ENCODE measurements at places on chromosomes 5 and 9. TPM values are rescaled to one million over a fixed set of nuclear protein-coding genes. Genes with fewer than 3 reads are reported as not detected.

- no peak for ATAC-seq
Measured at GRCh38 chr9:2335260-2335659, 286.3 kb upstream of the VLDLR start.

GRCh38 chr9:76018235-76018634 lies 127.8 kb downstream of the PCSK5 start:
- no peak for ATAC-seq

DNA sequence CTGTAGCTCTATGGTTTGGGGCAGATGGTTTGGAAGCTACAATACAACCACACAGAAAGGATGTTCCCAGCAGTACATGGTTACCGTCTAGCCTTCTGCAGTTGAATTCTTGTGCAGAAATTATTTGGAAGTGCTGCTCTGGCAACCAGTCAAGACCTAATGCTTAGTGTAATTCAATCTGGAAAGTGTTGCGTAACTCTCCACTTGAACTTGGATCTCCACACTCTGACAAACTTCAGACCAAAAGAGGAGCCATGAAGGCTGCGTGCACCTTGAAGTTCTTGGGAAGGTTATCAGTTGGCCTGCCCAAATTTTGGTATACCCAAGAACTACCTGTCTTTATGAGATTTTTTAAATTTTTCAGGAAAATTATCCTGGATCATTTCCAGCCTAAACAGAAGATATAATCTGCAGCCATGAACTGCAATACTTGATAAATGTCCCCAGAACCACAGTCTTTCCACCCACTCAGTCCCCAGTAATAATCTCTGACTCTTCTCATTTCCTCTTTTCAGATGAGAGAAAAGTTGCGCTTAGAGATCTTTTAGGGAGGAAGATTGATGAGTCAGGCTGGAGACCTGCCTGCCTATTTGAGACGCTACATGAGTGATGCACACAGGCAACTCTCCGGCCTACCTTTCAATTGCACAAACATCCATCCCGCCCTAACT lies 159.9 kb downstream of the FANCC start:
- ATAC-seq = peak; percentile 95

DNA sequence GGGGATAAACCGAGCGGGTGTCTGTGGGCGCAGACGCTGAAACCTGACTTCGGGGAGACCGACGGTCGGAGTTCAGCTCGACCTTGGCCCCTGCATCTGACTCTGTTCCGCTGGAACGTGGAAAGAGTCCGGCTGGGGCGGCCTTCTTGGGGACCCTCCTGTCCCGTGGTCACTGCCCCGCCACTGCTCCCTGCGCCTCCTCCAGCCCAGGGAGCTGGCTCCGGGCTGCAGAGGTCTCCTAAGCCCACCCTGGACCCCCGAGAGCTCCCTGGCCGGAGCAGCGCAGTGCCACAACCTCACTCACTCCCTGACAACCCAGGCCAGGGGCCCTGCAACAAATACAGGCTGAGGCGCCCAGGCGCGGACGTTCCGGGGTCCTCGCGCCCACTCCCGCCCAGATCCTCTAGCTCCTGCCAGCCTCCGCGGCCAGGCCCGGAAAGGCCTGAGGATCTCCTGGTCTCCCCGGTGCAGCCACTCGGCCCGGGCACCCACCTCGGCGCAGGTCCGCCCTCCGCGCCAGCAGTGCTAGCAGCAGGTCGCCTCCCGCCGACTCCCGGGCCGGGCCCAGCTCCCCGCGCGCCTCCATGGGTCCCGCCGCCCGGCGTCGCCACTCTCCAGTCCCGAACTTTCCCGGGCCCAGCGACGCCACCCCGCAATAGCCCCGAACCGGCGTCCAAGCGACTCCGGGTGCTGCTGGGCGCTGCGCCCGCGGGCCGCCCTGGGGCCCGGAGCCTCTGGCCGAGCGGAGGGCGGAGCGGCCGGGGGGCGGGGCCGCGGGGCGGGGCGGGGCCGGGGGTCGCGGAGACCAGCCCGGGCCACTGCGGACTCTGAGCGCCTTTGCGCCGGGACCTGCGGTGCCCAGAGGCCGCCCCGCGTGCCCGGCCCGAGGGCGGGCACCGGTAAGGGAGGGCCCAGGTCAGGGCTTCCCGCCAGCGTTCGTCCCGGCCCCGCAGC lies 2.2 kb downstream of the LHX3 start:
- no peak for ATAC-seq

DNA sequence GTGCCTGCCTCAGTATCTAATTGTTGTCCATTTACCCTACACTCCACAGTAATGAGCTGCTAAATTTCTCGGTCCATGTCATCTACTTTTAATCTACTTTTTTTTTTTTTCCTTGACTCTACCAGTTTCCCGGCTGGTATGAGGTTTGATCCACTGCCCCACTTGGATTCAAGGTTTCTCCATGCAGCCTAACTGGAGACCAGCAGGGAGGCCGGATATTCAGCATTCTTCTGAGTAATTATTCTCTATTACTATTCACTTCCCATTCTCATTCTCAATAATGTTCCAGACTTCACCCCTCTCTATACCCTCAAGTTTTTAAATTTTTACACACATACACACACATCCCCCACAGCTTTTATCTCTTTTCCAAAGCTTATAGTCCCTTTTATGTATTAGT lies 51.0 kb upstream of the SUSD1 start:
- no peak for ATAC-seq

- ATAC-seq = peak; percentile 14
Measured at GRCh38 chr9:14246951-14247350, 67.0 kb downstream of the NFIB start.

DNA sequence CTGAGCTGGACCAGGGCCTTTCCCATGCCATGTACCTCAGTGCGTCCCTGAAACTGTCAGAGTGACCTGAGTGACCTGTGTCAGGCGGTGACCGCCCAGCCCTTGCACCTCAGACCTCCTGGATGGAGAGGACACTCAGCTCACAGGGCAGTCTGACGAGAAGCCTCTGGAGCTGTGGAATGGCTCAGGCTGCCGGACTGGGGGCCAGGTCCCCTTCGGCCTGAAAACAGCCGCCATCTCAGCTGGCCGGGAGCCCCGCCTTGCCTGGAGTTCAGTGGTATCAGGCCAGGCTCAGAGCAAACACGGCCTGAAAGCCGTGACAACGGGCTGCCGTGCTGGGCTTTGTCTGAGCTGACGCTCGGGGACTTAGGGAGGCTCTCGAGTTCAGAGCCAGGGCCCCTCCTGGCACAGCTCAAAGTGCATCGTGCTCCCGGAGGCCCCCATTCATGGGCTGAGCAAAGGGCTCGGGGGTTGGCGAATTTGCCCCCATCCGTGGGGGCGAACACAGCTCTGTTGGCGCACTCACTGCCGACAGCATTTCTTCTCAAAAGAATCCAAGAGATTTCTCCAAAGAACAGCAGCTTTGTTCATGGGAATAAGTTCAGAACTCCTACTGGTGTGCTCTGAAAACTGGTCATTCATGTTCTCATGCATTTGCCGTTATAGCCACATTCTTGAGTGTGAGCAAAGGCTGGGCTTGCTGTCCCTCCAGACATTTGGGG lies 8.4 kb upstream of the SLC9A3 start:
- ATAC-seq = no peak

Gene PLAC8L1
- not detected for total RNA-seq

Gene LHX3
- not detected for total RNA-seq

Gene TMEM8B
- 11.7 TPM for total RNA-seq

Gene CDC25C
- total RNA-seq = not detected
